Stimulated activated CD4-positive, alpha-beta T cell treated with anti-CD3 and anti-CD28 coated beads, Interleukin-1b, Interleukin-23, amount 100 ng/mL, for 1 hour (primary cell): ENCODE measurements at places on chromosomes 1 and 21.

- no peak for DNase-seq
Observed at GRCh38 chr1:29812408-29813135, 576.2 kb downstream of the PTPRU start.

DNA sequence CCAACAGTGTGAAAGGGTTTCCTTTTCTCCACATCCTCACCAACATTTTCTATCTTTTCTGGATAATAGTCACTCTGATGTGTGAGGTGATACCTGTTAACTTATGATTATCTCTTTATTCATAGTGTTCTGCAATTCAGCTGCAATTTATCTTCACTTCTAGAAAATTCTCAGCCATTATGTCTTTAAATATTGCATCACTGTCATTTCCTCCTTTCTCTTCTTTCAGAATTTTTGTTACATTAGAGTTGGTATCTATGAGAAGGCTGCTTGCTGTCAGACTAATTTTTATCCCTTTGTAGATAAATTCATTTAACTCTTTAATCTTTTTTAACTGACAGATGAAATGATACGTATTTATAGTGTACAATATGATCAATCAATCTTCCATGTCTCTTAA is 30.5 kb upstream of the ATF3 start:
- DNase-seq, result no peak

- DNase-seq, result no peak
Observed at GRCh38 chr1:175717610-175718540, 25.5 kb downstream of the TNR start.

DNA sequence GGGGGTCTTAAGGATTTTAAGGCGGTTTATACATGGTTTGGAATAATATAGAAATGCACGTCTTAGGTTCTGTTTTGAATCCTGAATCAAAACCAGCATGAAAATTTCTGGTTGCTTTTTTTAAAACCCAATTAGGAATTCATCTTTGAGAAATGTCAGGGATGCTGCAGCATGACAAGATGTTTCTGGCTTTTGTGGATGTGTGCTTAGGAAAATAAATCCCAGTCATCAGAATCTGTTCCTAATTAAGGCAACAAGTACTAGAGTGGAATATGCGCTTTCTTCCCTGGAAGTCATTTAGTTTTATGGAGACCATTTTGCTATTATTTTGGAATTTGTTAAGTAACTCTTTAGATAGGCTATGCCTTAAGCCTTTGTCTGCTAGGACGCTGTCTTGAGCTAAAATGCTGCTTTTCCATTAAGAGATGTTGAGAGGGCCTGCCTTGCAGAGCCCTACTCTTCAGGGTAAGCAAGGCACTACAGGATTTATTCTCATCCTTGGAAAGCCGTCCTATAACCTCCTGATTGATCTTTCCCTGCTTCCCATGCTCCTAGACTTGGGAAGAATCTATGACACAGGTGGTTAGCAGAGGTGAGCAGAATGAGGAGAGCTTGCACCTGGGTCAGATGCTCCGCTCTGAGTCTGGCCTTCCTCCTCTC is 332.8 kb downstream of the DISC1 start:
- no peak for DNase-seq

GRCh38 chr21:38661197-38661871 is 144.4 kb upstream of the ETS2 start:
- DNase-seq, result no peak

- no peak for DNase-seq
Observed at GRCh38 chr1:157596384-157596783, 1.5 kb downstream of the FCRL4 start.

DNA sequence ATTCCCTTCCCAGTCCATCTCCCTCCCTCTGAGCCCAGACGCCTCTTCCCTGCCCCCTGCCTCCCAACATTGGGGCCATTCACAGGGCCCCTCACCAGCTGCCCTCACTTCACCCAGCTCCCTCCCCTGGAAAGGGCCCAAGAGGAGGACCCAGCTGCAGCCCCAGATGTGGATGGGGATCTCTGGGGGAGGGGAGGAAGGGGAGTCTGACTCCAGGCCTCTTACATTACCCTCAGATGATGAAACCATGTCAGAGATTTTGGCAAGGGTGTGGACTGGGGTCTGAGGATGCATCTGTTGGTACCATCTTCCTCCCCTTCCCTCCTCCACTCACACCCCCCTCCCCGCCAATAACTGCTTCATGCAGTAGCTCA is 1.1 kb upstream of the KIF21B start:
- DNase-seq, result no peak

GRCh38 chr1:91582431-91582921 is 81.8 kb downstream of the CDC7 start:
- no peak for DNase-seq

- DNase-seq, result no peak
Observed at GRCh38 chr1:117719004-117719403, 113.2 kb downstream of the TENT5C start.

DNA sequence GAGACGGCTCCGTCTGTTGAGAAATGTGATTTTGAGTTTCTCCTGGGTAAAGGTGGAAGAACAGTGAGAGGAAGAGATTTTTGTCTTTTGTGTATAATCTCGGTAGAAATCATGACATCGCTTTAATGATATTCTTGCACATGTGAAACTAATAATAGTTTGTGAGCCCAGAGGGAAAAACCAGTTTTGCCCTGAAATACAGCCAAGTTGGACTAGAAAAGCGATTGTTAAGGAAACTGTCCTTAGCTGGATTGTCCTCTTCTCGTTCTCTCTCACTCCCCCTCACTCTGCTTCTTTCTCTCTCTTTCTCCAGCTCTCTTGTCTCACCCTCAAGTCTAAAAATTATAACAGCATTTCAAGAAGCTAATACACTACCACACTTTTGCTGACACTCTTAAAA is 17.1 kb downstream of the KCNJ6 start:
- DNase-seq, result no peak

- DNase-seq, result no peak
Observed at GRCh38 chr1:185345913-185346720, 29.1 kb upstream of the IVNS1ABP start.

DNA sequence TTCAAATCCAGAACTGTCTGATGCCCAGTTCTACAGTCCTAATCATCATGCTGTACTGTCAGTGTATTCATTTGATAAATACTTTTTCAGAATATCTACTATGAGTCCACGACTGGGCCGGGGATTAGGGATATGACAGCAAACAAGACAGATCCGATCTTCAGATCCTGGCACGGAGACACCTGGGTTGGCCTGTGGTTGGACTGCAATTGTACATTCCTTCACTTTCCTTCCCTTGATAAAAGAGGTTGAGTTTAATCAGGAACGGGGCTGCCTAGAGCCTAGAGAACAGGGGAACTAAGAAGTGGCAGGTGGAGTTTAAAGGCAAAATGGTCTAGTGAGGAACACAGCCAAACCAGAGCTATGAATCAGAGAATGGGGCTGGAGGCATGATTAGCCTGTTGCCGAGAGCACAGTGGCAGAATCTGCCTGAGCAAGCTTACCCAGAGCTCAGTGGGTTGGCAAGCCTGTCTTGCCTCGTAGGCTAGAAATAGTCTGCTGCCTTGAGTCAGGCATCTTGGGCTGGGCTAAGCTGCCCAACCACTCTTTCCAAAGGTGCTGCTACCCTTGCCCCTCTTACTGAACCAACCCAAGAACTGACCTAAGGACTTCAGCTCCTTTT is 38.1 kb upstream of the PTCH2 start:
- DNase-seq, result no peak

DNA sequence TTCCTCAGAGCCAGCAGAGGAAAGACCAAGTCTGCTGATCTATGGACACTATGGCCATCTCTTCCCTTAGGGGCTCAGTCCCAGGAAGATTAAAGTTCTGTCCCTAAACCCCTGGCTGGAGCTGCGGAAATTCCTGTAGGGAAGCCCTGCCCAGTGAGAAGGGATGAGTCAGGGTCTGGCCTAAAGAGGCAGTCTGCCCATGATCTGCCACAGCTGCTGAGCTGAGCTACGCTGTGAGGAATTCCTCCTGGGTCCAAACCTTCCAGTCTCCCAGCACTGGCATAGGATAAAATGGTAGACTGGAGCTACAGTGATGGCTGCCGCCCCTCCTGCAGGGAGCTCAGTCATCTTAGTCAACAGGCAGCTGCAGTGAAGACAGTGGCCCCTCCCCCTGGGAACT is 213.7 kb downstream of the BRINP2 start:
- DNase-seq, result no peak

DNA sequence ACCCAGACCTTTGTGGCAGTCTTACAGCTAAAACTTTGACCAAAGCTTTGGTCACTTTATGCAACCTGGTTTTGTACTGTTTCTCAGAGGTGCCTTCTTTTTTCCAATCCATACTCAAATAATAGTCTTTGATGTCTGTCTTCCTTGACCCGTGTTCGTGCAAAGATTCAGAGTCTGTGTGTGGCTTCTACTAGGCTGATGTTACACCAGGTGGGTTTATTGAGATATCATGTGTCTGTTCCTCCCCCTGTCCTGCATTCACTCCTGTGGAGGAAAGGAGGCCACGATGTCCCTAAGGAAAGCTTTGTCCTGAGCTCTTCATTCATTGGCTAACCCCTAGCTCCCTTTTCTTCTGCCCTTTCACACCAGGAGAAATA is 15.0 kb upstream of the IKBKE start:
- DNase-seq, result no peak

DNA sequence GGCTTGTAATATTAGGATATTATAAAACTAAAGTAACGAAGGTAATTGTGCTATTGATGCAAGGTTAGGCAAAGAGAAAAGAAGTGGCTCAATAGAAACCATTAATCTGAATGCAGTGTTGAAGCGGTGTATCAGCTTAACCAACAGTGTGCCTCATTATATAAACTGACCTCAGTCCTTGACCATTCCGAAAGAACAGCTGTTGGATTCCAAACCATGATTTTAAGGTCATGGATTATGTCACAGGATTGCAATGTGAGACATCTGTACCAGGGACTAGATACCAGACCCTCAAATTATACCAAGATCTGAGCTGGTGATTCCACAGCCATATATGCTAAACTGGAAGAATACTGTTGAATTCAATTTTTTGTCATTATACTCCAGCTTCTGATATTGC is 134.2 kb upstream of the HP1BP3 start:
- DNase-seq, result no peak

GRCh38 chr1:59433440-59433813 is 136.5 kb downstream of the FGGY start:
- DNase-seq, result no peak

DNA sequence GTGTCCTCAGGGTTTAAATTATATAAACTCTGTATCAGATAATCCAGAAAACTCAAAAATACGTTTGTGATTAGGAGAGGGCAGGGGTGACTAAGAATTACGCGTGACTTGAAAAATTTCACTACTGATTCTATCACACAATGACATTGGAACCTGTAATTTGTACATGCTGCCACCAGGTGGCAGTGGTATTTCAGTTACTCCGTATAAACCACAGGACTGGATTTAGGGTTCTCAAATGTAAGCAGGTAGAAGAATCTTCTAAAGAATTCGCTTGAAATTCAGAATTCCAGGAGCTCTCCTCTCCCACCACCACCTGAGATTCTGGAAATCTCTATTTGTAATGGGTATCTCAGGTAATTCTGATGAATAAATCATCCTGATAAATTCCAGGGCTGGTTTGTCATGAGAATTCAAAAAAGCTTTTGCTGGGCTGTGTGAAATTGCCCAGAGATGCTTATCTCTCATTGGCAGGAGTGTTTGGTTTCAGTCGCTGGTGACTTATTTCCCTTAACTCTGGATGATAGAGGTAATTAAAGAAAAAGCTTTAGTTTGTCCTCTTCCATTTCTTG is 1.7 kb upstream of the KRTAP7-1 start:
- no peak for DNase-seq

- DNase-seq, result no peak
Observed at GRCh38 chr1:152980676-152981075, 3.2 kb upstream of the SPRR1A start.

GRCh38 chr21:35479529-35479928 is 430.4 kb upstream of the RUNX1 start:
- no peak for DNase-seq

DNA sequence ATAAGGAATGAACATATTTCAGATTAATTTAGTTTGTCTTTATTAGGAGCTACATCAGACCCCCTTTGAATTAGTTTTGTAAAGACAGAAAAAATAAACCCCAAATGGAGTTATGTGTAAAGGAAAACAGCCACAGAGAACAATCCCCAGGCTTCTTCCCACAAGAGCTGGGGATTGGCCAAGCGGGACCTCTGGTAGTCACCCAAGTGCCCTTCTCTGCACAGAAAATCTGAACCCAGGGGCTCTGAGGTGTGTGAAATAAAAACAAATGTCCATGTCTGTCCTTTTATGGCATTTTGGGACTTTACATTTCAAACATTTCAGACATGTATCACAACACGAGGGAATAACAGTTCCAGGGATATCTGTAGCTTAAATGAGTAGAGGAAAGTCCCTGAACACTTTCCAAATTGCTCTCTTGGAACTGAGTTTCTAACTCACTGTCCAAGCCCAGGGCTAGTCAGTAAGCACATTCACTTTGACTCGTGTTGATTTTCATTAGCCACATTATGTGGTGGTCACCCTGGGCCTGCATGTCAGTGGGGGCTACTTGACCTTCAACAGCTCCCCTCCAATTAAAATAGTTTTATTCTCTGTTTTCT is 22.5 kb downstream of the DPT start:
- DNase-seq, result no peak

- no peak for DNase-seq
Observed at GRCh38 chr1:151693057-151693651, 23.4 kb downstream of the CELF3 start.

DNA sequence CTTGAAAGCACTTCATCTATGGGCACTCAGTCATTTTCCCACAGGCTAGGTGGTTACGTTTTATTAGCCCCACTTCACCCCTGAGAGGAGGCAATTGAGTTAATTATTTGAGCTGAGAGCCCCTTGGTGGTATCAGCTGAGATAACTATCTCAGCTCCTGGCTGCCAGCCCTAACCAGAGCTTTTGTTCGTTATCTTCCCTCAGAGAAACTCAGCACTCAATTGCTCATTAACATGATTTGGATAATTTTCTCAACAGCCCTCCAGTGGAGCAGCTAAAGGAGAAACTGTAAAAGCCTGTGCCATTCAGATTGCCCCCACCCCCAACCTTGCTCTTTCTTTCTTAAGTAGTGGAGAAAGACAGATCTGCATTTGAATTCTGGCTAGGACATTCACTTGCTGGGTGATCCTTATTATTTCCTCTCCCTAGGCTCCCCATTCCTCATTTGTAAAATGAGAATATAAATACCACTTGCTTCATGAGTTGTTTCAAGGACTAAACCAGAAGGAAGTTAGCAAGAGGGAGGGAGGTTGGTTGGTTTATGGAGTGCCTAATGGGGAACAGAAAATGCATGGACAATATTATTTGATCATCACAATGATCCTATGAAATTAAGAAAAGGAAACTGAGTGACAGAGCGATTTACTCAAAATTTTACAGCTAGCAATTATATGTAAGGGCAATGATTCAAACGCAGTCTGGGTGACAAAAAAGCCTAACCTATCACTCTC is 218.7 kb upstream of the FGGY start:
- DNase-seq, result no peak
